Cardiac muscle cell (in vitro differentiated cells and primary cell): ENCODE measurements at places on chromosomes 16 and 17.

DNA sequence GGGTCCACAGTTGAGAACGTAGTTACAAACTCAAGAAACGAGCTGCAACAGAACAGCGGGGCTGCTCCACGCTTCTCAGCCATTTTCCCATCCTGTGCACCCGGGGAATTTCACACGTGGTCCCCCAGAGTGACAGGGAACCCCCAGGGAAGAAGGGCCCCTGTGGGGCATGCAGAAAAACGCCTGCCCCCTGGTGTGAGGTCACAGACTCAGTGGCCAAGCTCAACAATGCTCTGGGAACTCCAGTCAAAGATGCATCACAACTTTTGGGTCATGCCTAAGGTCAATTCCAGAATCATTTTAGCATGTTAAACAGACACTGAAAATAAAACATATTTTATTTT is 115.4 kb downstream of the ZNF778 start:
- no peak for DNase-seq

- no peak for DNase-seq
Observed at GRCh38 chr17:34363183-34363661, at the start of gene CCL1. Gene CCL1, minus strand, starts transcription at chr17:34363233. Its CDS starts 72 bp downstream, at chr17:34363161.

- DNase-seq: no peak
Observed at GRCh38 chr17:15466131-15466530, 1.3 kb downstream of the CDRT4 start.

DNA sequence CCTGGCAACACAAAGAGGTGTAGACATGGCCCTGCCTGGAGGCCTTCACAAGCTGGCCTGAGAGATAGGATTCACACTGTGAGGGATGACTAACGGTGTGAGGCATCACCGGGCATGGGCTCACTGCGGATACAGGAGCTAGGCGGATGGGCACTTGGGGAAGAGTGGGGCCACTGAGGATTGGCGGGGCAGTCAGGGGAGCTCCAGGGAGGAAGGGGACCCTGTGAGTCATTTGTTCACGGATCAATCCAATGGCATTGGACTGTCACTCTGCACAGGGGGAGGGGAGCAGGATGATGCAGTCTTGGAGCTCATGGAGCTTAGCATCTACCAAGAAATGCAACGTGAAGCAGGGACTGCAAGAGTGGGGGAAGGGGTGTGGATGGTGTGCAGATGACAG is 117.3 kb downstream of the SDK2 start:
- DNase-seq: no peak

DNA sequence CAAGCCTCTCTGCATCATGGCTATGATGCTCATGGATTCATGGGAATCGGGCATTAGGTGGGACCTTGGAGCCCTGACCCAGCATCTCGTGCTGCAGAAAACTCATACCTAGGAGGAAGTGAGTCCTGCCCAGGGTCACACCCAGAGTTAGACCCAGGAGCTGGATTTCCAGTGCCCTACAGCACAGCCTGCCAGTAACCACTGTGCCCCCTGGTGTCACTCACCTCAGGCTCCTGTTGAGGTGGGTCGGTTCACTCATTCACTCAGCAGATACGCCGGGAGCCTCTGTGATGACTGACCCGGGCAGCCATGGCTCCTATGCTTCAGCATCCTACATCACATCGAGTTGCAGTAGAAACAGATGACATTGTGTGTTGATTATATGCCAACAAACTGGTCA is 143.4 kb downstream of the MSI2 start:
- no peak for DNase-seq

DNA sequence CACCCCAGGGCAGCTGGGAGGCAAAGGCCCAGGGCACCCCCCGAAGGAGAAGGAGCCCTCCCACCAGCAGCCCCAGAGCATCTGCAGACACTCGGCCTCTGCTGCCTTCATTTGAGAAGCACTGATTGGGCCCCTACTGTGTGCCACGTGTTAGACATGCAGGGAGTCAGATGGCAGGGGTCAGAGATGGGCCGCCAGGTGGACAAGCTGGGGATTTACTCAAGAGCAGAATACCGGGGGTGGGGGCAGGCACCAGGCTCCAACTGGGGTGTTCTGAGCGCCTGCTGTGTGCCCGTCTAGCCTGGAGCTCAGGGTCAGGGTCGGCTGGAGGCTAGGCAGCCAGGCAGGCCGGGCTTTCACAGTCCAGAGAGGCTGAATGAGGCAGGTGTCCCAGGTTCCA is 18.7 kb downstream of the TPSG1 start:
- DNase-seq: no peak
